Colonic mucosa (tissue), 4 donors: ENCODE measurements at places on chromosomes 7 and 10. TPM values are rescaled to one million over a fixed set of nuclear protein-coding genes. Genes with fewer than 3 reads are reported as not detected.

GRCh38 chr10:69382382-69383117, 34.2 kb downstream of the TACR2 start:
- no peaks in the 10 kb centered on the region for H3K27me3 ChIP-seq
- no peak for DNase-seq
- H3K4me1 ChIP-seq: no peaks in the 10 kb centered on the region
- no peak overlapping the region for H3K4me3 ChIP-seq
- H3K36me3 ChIP-seq: peaks cover 6% of the 10 kb centered on the region

TSPAN33 gene
- 3.8 TPM for total RNA-seq

DNA sequence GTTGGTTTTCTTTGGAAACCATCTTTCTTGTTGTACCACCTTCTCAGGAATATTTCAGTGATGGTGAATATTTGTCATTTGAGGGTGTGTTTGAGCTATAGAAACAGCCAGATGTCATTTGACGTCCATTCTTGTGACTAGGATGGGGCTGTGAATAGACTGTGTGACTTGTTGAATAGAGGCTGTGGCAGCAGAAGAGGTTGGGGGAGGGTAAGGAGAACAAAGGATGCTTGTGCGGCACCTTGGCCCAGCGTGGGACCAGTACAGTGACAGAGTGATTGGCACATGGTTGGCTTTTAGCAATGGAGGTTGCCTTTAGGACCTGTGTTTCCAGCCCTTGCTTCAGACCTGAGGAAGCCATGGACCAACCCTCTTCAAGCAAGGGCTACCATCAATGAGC, 11.3 kb downstream of the DMBT1 start:
- no peaks in the 10 kb centered on the region for H3K4me1 ChIP-seq
- H3K36me3 ChIP-seq: peaks cover 4% of the 10 kb centered on the region
- DNase-seq: no peak
- H3K27ac ChIP-seq: no peak overlapping the region
- H3K4me3 ChIP-seq: no peak overlapping the region
- H3K27me3 ChIP-seq: no peaks in the 10 kb centered on the region

- H3K4me1 ChIP-seq: no peaks in the 10 kb centered on the region
- H3K36me3 ChIP-seq: no peaks in the 10 kb centered on the region
- H3K4me3 ChIP-seq: no peak overlapping the region
- H3K27me3 ChIP-seq: no peaks in the 10 kb centered on the region
Measured at GRCh38 chr7:157795199-157795598, 458.4 kb downstream of the DNAJB6 start.

DNA sequence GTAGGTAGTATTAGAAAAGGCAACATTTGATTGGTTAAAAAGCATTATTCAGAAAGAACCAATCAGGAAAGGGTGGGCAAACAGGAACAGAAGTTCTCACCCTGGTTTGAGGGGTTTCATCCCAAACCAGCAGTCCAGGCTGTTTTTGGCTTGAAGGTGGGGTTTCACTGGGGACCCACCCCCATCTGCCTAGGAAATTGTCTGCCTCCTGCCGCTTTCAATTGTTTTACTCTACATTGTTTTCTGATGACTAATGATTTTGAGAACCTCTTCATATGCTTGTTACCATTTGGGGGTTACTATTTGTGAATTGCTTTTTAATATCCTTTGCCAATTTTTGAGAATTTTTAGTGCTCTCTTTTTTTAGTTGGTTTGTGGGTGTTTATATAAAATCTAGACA, 3.3 kb upstream of the PCBD1 start:
- no peaks in the 10 kb centered on the region for H3K36me3 ChIP-seq
- no peak overlapping the region for H3K27ac ChIP-seq
- H3K4me1 ChIP-seq: peaks cover 8% of the 10 kb centered on the region

- no peaks in the 10 kb centered on the region for H3K27me3 ChIP-seq
- H3K4me3 ChIP-seq: no peak overlapping the region
- peak; percentile 19 for DNase-seq
- no peaks in the 10 kb centered on the region for H3K4me1 ChIP-seq
Measured at GRCh38 chr7:75920431-75921161, 5.6 kb downstream of the POR start.

PNLIP gene
- 5.0 TPM for total RNA-seq

GRCh38 chr7:33809228-33809627, 96.1 kb upstream of the BMPER start:
- H3K4me1 ChIP-seq: no peaks in the 10 kb centered on the region
- H3K27ac ChIP-seq: no peak overlapping the region
- H3K27me3 ChIP-seq: no peaks in the 10 kb centered on the region

DNA sequence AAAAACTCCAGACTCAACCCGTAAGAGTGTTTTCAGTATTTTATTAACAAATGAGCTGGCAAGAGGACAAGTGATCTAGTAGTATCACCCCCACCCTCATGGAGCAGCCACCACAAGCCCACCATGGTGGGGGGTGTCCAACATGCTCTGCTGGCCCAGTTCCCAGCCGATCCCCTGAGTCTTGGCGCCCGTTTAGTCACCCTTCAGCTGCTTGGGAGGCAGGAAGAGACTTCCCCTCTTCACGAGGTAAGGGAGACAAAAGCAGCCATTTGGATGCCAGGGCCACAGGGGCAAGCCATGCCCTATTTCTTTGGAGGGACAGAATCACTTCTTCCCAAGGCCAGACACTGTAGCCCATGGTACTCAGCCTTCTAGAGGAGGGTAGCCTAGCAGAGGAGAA, 54.1 kb downstream of the NOD1 start:
- DNase-seq: no peak
- H3K27me3 ChIP-seq: no peaks in the 10 kb centered on the region
- H3K4me3 ChIP-seq: no peak overlapping the region

- H3K27ac ChIP-seq: no peak overlapping the region
- no peaks in the 10 kb centered on the region for H3K36me3 ChIP-seq
- no peak overlapping the region for H3K4me3 ChIP-seq
- H3K27me3 ChIP-seq: no peaks in the 10 kb centered on the region
- no peaks in the 10 kb centered on the region for H3K4me1 ChIP-seq
- DNase-seq: no peak
Measured at GRCh38 chr10:75639736-75640135, 208.3 kb downstream of the LRMDA start.

DNA sequence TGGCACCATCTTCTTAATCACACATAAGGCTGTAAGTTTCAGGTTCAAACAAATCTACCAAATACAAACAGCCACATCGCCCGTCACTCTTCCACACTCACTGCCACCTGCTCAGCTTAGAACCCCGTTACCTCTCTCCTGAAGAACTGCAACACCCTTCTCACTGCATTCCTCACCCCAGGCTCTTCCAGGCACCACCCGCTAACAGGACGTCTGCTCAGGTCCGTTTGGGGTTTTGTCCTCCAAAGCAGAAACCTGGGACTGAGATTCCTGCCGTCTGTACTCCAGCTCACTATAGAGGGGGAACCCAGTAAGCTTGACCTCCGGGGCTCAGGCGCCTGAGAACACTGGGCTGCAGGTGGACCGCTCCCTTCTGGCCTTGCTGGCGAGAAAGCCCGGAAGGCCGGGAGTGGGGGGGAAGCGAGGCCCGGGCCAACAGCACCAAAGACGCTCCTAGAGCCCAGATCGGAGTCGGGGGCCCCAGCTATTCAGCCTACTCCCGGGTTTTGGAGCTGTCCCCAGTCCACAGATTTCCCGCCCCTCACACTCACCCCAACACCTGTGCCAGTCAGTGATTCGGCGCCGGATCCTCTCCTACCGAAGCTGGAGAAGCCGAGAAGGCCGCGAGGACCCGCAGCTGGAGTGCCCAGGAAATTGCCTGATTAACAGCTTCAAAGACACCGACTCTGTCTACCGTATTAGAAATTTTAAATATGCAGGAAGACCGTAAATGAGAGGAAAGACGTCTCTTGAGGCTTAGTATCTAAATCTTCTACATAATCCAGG, at the start of gene AP3M1:
Gene AP3M1 (minus strand): TSS at position 625 of the 786 bp plus-strand sequence. CDS start 12,449 bp downstream, outside the sequence.
- H3K4me1 ChIP-seq: peaks cover 5% of the 10 kb centered on the region
- H3K36me3 ChIP-seq: no peaks in the 10 kb centered on the region
- no peaks in the 10 kb centered on the region for H3K27me3 ChIP-seq

DNA sequence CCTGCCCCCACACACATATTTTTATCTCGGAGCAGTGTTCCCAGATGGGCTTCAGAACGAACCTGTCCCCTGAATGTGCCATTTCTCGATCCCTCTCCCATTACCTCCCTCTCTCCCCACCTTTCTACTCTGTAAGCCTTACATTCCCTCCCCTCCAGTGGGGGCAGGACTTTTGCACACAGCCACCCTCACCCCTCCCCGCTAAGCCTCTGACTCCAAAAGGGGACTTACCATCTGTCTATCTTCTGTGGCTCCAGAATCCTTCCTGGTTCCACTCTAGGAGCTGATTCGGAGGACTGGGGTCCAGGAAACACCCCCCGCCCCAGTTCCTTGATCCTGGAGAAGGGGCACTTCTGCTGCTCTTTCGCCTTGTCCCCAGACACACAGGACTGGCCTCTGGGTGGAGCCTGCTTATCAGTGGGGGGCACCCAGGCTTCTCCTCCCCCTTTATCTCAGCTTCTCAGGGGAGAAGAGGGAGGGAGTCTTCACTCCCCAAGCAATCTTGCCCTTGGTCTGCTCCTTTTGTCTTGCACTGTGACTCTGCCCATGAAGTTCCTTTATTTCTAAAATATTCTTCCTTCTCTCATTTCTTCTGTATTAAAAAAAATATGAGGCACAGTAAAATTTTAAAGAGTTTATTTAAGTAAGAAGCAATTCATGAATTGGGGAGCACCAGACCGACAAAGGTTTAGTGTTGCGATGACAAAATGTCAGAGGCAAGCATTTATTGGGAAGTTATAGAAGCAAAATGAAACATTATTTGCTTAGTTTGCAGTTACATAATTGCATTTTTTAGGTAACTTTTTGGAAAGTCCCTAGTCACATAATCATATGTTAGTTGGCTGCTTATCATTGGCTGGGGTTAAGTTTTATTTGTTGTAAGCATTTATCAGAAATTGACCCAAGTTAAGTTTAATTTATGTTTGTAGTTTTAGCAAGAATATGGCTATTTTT, at the start of gene KEL:
Gene KEL (minus strand): TSS at position 391 of the 954 bp plus-strand sequence. CDS start 157 bp downstream, at position 234.
- DNase-seq: no peak
- no peak within 1 kb of the TSS for H3K4me3 ChIP-seq
- H3K27me3 ChIP-seq: no peaks in the 10 kb centered on the region
- no peaks in the 10 kb centered on the region for H3K36me3 ChIP-seq
- H3K27ac ChIP-seq: no peak within 1 kb of the TSS

DNA sequence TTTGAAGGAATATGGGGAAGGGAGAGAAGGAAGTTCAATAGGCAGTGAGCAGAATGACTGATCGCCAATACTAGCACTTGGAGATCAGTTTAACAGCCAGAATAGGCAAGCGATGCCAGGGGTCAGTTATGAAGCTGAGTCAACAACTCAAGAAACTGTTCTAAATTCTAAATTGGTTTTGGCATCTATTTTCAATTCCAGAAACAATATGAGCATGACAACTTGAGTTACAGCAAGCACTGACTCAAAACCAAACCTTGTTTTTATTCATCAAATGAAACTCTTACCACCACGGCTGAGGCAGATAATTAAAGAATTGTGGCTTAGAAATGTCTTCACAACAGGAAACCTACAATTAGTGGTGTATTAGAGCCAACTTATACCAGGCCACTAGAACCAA, 180.5 kb upstream of the ASAH2 start:
- no peaks in the 10 kb centered on the region for H3K4me1 ChIP-seq
- no peaks in the 10 kb centered on the region for H3K27me3 ChIP-seq
- no peak for DNase-seq
- no peaks in the 10 kb centered on the region for H3K36me3 ChIP-seq
- H3K27ac ChIP-seq: peak overlapping the region; percentile 22

- DNase-seq: no peak
- no peaks in the 10 kb centered on the region for H3K27me3 ChIP-seq
- no peak overlapping the region for H3K4me3 ChIP-seq
- H3K36me3 ChIP-seq: no peaks in the 10 kb centered on the region
- H3K27ac ChIP-seq: no peak overlapping the region
Measured at GRCh38 chr10:6619660-6620059, 39.6 kb upstream of the PRKCQ start.

DNA sequence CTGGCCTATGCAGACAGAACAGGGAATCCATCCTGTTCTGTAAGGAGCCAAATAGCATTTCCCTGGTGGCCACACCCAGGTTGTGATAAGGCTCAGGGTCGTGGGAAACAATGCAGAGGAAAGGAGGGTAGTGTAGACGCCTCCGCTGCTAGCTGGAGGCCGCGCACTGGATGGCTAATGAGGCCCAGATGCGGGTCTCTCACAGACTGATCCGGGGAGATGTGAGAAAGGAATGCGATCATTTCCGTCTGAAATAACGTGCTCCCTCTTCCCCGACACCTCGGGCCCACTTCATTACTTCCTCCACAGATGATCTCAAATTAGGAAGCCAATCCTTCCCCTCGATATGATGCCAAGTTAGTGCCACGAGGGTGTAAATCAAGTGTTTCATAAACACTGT, 203.3 kb downstream of the TAX1BP1 start:
- peaks cover 2% of the 10 kb centered on the region for H3K4me1 ChIP-seq
- no peak overlapping the region for H3K4me3 ChIP-seq
- H3K27me3 ChIP-seq: no peaks in the 10 kb centered on the region
- no peaks in the 10 kb centered on the region for H3K36me3 ChIP-seq
- DNase-seq: no peak

PLEKHS1 gene
- total RNA-seq: 0.84 TPM

DNA sequence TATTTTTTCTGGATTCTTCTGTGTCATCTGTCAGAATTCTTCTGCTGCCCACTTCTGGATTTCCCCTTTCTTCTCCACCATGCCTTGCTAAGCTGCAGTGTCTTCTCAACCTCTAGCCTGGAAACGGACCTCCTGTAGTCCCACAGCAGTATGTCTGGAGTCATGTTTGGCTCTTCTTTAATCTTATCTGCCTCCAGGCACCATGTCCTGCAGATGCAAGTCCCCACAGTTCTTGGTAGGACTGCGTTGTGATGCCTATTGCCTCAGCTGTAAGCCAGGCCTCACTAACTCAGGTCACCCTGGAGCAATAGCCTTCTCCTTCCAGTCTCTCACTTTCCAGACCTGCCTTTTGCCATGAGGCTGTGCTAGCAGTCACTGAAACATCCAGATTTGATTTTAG, 268.3 kb downstream of the POM121L12 start:
- no peaks in the 10 kb centered on the region for H3K36me3 ChIP-seq
- H3K27ac ChIP-seq: no peak overlapping the region
- no peaks in the 10 kb centered on the region for H3K27me3 ChIP-seq
- H3K4me1 ChIP-seq: no peaks in the 10 kb centered on the region
- H3K4me3 ChIP-seq: no peak overlapping the region
- no peak for DNase-seq

DNA sequence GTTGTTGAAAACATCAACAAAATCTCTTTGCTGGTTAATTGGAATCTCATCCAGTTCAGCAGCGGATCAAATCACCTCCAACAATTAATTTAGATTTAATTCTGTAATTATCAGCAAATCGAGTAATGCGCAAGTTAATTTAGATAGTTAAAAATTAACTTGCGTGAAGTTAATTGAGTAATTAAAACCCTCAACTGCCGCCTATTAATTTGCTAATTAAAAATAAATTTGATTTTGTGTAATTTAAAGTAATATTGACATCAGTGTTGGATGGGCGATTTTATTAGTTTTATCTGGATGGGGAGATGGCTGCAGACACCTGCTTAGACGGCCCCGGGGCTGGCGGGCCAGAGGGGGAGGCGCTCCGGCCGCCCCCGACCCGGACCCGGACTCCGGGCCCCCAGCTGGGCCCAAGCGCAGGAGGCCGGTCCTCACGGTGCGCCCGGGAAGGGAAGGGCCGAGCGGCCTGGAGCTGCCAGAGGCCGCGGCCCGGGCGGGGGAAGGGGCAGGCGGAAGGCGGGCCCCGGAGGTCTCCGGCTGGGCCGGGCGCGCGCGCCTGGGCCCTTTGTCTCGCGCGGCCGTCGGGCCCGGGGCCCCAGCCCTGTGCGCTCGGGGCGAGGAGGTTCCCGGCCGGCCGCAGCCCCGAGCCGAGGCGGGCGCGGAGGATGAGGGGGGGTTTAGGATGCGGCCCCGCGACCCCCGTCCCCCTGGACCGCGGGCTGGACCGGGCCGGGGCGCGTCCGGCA, 3.3 kb upstream of the UNCX start:
- no peak for DNase-seq
- no peak overlapping the region for H3K27ac ChIP-seq
- H3K4me3 ChIP-seq: no peak overlapping the region
- H3K4me1 ChIP-seq: no peaks in the 10 kb centered on the region
- no peaks in the 10 kb centered on the region for H3K36me3 ChIP-seq
- H3K27me3 ChIP-seq: peaks cover 92% of the 10 kb centered on the region

BLNK gene
- 13.5 TPM for total RNA-seq
